ENCODE measurements at places on chromosomes 6 and 20.

DNA sequence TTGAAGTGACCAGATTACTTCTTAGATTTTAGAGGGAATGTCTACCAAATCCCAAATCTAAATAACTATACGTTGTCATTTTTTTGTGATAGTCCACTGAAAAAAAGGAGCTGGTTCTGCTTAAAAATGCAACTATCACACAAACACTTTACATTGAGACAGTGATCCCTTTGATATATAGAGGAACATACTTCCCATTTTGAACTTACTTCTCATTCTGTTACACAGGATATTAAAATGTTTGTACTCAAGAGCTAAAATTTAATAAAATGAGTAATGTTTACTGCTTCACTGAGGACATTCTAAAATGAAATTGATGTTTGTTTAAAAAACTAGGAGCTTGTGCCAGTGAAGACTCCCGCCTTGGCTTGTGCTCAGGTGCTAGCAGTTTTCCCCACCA lies 174.1 kb downstream of the CARMIL1 start:
- DNase-seq: no peak

DNA sequence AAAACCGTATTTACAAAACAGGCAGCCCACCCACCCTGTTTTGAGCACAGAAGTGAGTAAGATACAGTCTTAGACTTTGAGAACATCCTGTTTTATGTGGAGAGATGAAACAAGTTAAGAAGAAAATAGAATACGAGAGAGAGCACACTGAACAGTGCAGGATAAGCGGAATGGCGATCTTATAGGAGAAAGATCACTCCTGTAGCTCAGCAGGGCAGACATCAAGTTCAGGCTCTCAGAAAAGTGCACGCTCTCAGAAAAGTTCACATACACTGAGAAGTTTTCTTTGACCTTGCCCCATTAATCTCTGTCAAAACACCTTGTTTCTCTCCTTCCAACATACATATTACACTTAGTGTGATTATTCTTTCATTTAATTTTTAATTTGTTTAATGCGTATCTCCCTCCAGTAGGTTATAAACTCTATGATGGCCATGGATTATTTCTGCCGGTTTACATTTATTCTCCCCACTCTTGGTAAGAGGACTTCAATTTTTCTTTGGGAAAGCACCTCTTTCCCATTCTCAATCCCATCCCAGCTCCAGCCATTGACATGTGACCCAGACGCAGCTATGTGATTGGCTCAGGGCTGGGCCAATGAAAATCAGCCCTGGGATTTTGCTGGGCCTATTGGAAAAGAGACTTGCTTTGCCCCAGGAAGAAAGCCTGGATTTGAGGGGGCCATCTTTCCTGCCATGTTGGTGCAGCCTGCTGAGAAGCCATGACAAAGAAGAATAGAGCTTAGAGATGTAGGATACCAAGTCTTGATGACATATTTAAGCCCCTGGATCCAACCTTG lies 16.2 kb downstream of the KCNB1 start:
- no peak for DNase-seq

GRCh38 chr6:56902641-56903464 lies 52.1 kb upstream of the BEND6 start:
- peak; percentile 80 for DNase-seq

DNA sequence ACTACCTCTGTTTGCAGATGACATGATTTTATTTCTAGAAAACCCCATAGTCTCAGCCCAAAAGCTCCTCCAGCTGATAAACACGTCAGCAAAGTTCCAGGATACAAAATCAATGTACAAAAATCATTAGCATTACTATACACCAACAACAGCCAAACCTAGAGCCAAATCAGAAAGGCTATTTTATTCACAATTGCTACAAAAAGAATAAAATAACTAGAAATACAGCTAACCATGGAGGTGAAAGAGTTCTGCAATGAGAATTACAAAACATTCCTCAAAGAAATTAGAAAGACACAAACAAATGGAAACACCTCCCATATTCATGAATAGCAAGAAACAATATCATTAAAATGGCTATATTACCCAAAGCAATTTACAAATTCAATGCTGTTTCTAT lies 65.6 kb upstream of the HTR1E start:
- DNase-seq: no peak

GRCh38 chr20:44886266-44886651 lies 754 bp downstream of the YWHAB start:
- peak; percentile 16 for DNase-seq

- peak; percentile 83 for DNase-seq
Observed at GRCh38 chr20:7841971-7842310, 98.3 kb downstream of the HAO1 start.

- DNase-seq: no peak
Observed at GRCh38 chr20:13236990-13237720, 16.1 kb downstream of the ISM1 start.

Measured in fibroblast of skin of right quadriceps (primary cell).